WTC11 (cell line): ENCODE measurements at places on chromosomes 7 and 10. TPM values are rescaled to one million over a fixed set of nuclear protein-coding genes. Genes with fewer than 3 reads are reported as not detected.

GRCh38 chr7:150415161-150416153, 35.0 kb upstream of the GIMAP8 start:
- peaks cover 6% of the 10 kb centered on the region for H3K36me3 ChIP-seq
- H3K4me1 ChIP-seq = peaks cover 11% of the 10 kb centered on the region
- H3K4me3 ChIP-seq = no peak overlapping the region
- no peak for DNase-seq

HACD1 gene
- total RNA-seq = 18.6 to 23.2 TPM (median 21.2 TPM) in 3 replicates

DNA sequence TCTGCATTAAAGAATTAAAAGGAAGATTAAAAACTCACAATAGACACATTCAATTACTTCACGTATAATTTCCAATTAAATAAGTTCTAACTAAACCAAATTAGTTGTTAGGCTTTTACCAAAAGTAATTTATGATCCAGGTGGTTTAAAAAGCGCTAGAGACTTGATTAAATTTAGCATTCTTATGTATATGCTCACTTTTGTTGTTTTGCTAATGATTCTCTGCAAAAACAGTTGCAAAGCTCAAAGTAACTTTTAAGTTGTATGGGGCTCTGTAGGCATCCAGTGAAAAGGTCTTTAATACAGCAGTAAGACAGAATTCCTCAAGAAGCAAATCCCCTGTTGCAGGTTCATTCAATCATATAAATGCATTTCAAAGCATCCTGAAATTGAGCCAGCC, 15.5 kb upstream of the PNPLA8 start:
- no peak overlapping the region for H3K4me3 ChIP-seq
- no peaks in the 10 kb centered on the region for H3K27me3 ChIP-seq
- no peak for DNase-seq
- H3K36me3 ChIP-seq = peaks cover 6% of the 10 kb centered on the region; the same call in 1 of the 2 replicates
- peaks cover 16% of the 10 kb centered on the region for H3K4me1 ChIP-seq

DGKI gene
- total RNA-seq = 0.30 to 0.79 TPM (median 0.46 TPM) in 3 replicates

- DNase-seq = no peak
- H3K27ac ChIP-seq = no peak overlapping the region
- H3K4me3 ChIP-seq = no peak overlapping the region
- H3K4me1 ChIP-seq = peaks cover 3% of the 10 kb centered on the region
Measured at GRCh38 chr10:3838460-3839437, 53.7 kb upstream of the KLF6 start.

GRID2IP gene
- total RNA-seq = 3.0 to 4.8 TPM (median 4.6 TPM) in 3 replicates

DNA sequence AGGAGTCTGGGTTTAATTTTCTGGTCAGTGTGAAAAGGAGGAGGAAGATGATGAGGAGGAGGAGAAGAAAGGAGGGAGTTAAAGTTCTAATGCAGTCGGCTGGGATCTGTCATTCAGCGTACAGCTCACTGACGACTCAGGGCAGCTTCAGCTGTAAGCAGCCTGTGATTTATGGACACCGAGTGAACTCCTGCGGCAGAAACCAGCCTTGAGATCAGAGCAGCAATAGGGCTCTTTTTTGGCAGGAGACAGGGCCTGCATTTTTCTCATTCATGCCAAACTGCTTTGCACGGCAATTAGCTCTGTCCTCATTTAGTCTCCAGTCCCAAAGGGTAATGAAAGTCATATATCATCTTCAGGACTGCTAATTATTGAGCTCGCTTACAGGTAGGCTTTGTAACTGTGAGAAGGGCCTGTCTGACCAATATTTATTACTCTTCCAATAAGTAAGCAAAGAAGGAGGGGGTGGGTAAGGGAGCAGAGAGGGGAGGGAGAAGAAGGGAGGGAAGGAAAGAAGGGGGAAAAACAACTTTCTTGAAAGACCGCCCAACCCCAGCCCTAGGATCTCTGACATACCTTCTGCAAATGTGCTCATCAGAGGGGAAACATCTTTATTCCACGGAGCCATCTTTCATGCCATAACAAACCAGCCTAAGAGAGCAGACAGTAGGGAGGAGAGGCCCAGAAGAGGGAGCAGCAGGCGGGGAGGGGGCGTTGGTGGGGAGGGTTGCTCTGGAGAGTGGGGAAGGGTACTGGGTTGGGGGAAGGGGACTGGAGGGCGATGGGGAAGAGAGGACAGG, 48.1 kb upstream of the COMTD1 start:
- H3K36me3 ChIP-seq = no peaks in the 10 kb centered on the region
- H3K4me1 ChIP-seq = peaks cover 14% of the 10 kb centered on the region
- H3K27ac ChIP-seq = no peak overlapping the region

DNA sequence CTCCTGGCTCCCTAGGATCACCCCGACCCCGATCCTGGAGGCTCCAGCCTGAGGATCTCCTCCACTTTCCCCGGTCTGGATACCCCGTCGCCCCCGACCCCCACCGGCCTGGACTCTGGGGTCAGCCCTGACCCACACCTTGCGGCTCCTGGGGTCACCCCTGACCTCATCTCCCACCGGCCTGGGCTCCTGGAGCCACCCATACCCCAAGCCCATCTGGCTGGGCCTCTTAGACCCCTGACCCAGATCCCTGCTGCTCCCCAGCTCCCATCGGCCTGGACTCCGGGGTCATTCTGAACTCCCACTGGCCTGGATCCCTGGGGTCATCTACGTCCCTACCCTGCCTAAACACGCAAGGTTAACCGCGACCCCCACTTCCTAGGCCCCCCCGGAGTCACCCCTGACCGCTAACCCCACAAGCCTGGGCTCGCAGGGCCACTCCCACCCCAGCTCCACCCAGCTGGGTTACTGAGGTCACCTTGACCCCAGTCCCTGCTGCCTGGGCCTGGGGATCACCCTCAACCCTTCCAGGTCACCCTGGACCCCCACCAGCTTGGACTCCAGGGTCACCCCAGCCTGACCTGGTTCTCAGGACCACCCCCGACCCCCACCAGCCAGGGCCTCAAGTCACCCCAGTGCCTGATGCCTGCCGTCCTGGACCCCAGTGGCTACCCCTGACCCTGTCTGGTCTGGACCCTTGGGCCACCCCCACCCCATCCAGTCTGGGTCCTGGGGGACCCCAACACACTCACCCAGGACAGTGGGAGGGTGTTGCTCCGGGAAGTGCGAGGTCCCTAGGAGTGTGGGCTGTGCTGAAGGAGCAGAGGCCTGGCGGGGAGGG, 1.2 kb downstream of the FOXK1 start:
- peaks cover 13% of the 10 kb centered on the region for H3K4me1 ChIP-seq
- H3K27ac ChIP-seq = no peak overlapping the region
- H3K36me3 ChIP-seq = no peaks in the 10 kb centered on the region
- no peak for DNase-seq

- no peak for DNase-seq
- no peaks in the 10 kb centered on the region; the same call in 1 of the 2 replicates for H3K27me3 ChIP-seq
- no peak overlapping the region for H3K27ac ChIP-seq
- no peak overlapping the region for H3K4me3 ChIP-seq
- H3K36me3 ChIP-seq = no peaks in the 10 kb centered on the region
- H3K4me1 ChIP-seq = 0 out of 2 replicates have a peak, but pooled peaks cover 3% of the 10 kb centered on the region
Measured at GRCh38 chr10:117944676-117945447, 101.9 kb downstream of the RAB11FIP2 start.

DNA sequence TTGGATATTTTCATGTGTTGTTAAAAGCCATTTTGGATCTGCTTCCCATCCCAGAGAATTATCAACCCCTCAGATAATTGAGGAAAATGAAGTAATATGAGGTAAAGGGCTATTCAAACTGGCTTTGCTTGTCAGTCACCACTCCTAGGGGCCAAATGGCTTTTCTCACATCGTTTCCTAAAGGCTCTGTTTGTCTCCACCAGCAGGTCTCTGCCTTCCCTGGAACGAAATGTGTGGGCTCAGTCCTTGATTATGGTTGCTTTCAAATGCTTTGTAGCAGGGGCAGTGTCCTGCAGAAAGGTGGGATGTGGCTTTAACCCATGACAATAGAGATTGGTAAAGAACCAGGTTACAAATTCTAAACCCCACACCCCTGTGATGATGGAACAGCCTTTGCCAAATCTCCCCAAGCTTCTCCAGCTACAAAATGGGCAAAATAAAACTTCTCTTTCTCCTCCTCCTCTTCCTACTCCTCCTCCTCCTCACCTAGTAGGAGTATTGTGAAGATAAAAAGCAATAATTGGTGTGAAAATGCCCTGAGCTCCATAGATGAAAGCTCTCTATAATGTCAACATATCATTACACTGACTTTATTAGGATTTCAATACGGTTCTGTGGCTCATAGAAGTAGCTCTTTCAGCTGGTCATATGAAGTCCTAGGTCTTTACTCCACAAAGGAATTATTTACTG, 127.6 kb downstream of the CHN2 start:
- H3K4me1 ChIP-seq = peaks cover 47% of the 10 kb centered on the region
- H3K36me3 ChIP-seq = no peaks in the 10 kb centered on the region
- no peak overlapping the region for H3K27ac ChIP-seq
- H3K4me3 ChIP-seq = no peak overlapping the region
- H3K27me3 ChIP-seq = no peaks in the 10 kb centered on the region; the same call in 1 of the 2 replicates

DNA sequence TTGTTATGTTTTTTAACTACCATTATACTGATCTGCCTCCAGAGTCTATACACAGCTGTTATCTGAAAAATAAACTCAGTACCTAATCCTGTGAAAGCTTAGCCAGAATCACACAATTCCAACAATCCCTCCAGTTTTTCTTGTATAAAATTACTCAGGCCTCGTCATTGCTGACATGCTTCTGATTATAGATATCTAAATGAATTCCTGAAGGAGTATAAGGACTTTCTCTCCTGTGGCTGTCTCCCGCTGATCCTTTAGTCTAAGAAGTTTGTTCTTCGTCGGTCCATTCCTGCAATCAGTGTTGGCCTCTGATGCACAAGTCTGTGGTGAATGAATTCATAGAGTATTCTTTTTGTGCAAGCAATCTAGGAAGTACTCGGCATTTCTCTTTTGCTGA, 288.9 kb upstream of the SEMA3C start:
- H3K36me3 ChIP-seq = no peaks in the 10 kb centered on the region
- no peak for DNase-seq
- no peaks in the 10 kb centered on the region for H3K27me3 ChIP-seq
- H3K4me3 ChIP-seq = no peak overlapping the region

DNA sequence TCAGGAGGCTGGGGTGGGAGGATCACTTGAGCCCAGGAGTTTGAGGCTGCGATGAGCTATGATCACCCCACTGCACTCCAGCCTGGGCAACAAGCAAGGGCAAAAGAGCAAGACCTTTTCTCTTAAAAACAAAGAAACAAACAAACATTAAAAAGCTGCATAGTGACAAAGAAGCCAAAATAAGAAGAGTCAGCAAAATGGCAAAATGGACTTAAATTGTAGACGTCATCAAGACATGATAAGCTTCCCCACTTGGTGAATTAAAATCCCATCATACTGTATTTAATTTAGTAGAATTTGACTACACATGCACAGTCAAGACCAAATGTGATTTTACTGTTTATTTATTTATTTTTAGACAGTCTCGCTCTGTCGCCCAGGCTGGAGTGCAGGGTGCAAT, 48.8 kb upstream of the ATOH7 start:
- peaks cover 5% of the 10 kb centered on the region for H3K27me3 ChIP-seq
- no peaks in the 10 kb centered on the region for H3K4me1 ChIP-seq
- no peak for DNase-seq
- no peak overlapping the region for H3K4me3 ChIP-seq
- peaks cover 26% of the 10 kb centered on the region for H3K36me3 ChIP-seq

ZNF365 gene
- total RNA-seq = 0.39 to 0.62 TPM (median 0.59 TPM) in 3 replicates

CRYGN gene
- total RNA-seq = 1.0 to 1.6 TPM (median 1.5 TPM) in 3 replicates

SUGCT gene
- 4.6 to 7.4 TPM (median 7.2 TPM) in 3 replicates for total RNA-seq

EN2 gene
- total RNA-seq = not detected in 3 replicates
